ENCODE measurements at places on chromosomes 5 and 9. TPM values are rescaled to one million over a fixed set of nuclear protein-coding genes. Genes with fewer than 3 reads are reported as not detected.

The DRD1 gene
- polyA plus RNA-seq: 0.21 TPM

The INSYN2B gene
- polyA plus RNA-seq: 0.02 TPM

The PCDHGB1 gene
- 0.31 TPM for polyA plus RNA-seq

The PCDHA1 gene
- 0.04 TPM for polyA plus RNA-seq

The CORO2A gene
- 0.23 TPM for polyA plus RNA-seq

The KYAT1 gene
- 5.2 TPM for polyA plus RNA-seq

All from pancreas (tissue), 10 donors.